Activated naive CD8-positive, alpha-beta T cell treated with anti-CD3 and anti-CD28 coated beads, Interleukin-2, amount 10 ng/mL, durations not matched to agents 7 days and 5 days (primary cell): ENCODE measurements at places on chromosomes 4 and X. TPM values are rescaled to one million over a fixed set of nuclear protein-coding genes. Genes with fewer than 3 reads are reported as not detected.

The FAT1 gene
- not detected for total RNA-seq

The PNMA6F gene
- not detected for total RNA-seq

The BMX gene
- total RNA-seq: not detected

The COX7B2 gene
- total RNA-seq: not detected

The EXOC1L gene
- total RNA-seq: not detected

The MEPE gene
- total RNA-seq: not detected
